ENCODE measurements at places on chromosomes 1 and 21. TPM values are rescaled to one million over a fixed set of nuclear protein-coding genes. Genes with fewer than 3 reads are reported as not detected.

Gene DNAH14
- polyA plus RNA-seq = 18.2 TPM

Gene MPL
- 0.21 TPM for polyA plus RNA-seq

Gene KRTAP19-3
- not detected for polyA plus RNA-seq

Gene ARHGEF10L
- polyA plus RNA-seq = 85.1 TPM

Gene INAVA
- 101 TPM for polyA plus RNA-seq

Gene FCGR3A
- 3.1 TPM for polyA plus RNA-seq

Gene RAD54L
- 6.6 TPM for polyA plus RNA-seq

All from large intestine (tissue), 12 donors.